ENCODE measurements at places on chromosomes 13 and 19.

DNA sequence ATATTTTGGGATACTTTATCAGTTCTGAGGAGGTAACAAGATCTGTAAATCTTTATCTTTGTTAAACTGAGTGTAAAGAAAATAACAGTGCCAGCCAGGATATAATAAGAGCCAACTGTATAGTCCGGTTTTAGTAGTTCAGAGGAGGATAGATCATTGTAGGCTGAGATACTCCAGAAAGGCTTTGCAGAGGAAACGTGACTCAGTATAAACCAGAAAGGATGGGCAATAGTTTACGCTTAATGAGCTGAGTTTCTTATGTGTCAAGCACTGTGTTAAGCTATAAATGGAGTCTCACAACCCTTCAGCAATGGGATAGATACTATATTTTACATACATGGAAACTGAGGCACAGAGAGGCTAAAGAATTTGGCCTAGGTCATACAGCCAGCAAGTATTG, 3.8 kb downstream of the RFXAP start:
- DNase-seq, result no peak

DNA sequence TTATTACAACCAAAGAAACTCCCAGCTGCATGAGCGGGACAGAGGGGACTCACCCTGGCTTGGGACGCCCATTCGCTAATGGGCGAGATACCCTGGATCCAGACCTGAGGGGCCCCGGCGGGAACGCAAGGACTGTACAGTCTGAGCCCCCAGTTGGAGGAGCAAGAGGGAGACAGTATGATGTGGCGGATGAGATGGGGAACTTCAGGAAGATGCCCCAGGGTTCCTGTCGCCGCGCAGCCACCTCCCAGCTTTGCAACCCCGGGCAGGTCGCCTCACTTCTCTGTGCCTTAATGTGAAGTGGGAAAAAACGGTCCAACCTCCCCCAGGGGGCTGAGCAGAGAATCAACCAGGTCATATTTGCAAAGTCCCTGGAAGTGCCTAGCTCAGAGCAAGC, 2.5 kb downstream of the NPAS1 start:
- DNase-seq, result no peak

- DNase-seq, result no peak
Measured at GRCh38 chr13:35764326-35765015, 288.0 kb upstream of the MAB21L1 start.

DNA sequence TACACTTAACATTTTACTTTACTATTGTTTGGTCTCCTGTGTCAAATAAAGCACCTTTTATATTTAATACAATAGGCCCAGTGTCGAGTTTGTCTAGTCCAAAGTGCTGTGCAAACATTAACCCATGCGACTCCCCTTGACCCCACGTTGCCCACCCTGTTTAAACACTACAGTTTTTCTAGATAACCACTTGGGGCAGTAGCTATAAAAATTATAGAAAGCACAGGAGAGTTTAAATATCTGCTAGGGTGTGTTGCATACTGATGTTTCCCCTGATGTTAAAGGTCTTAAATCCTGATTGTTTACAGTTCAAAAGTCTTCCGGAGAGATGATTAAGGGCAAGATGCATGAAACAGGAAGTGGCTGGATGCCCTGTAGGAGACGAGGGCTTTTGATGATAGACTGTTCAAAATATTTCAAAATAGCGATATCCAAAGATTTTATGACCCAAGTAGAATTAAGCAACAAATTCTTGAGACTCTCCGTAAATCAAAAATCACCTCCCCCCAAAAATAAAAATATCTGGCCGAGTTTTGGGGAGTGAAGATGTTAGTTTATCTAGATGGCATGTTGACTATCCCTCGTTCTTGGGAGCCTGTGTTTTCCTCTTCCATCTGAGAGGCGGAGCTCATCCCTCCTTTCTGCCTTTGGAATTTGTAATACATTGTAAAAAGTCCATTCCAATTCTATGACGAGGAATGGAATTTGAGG, 167.1 kb downstream of the FGF9 start:
- DNase-seq, result no peak
